ENCODE measurements at places on chromosomes 1 and 21. TPM values are rescaled to one million over a fixed set of nuclear protein-coding genes. Genes with fewer than 3 reads are reported as not detected.

GRCh38 chr1:20010016-20010415 lies 30.6 kb upstream of the PLA2G2A start:
- no peak for DNase-seq
- no peaks in the 10 kb centered on the region for H3K27me3 ChIP-seq
- no peaks in the 10 kb centered on the region for H3K36me3 ChIP-seq
- H3K4me3 ChIP-seq: no peak overlapping the region

DNA sequence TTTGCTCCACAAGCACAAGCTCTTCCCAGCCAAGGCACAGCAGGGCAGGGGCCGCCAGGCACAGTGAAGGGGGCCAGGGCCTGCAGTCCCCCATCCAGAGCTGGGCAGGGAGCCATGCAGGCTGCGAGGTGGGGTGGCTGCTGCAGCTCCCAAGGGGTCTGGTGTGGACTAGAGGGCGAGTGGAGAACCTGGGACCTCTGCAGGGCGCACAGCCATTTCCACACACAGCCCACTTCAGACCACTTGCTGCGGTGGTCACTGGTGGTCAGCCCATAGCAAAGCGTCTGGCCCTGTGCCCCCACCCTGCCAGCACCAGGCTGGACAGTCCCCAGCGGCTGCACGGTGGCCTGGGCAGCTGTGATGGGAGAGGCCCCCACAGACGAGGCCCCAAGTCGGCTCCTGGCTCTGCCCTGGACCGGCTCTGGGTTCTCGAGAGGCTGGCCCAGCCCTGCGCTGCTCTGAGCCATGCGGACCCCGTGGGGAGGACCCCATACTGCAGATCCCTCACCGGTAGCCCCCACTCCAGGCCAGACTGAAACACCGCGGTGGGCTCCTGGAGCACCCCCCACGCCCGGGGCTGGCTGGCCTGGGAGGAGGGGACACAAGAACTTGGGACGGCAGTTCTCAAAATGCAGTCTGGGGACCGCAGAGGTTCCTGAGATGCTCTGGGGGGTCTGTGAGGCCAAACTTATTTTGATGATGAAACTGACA lies 47.1 kb upstream of the COL6A2 start:
- H3K27me3 ChIP-seq: peaks cover 2% of the 10 kb centered on the region
- DNase-seq: no peak
- H3K4me3 ChIP-seq: no peak overlapping the region
- H3K36me3 ChIP-seq: no peaks in the 10 kb centered on the region

- DNase-seq: no peak
- H3K36me3 ChIP-seq: no peaks in the 10 kb centered on the region
- peak overlapping the region; percentile 92 for H3K4me3 ChIP-seq
- no peaks in the 10 kb centered on the region for H3K27me3 ChIP-seq
Measured at GRCh38 chr1:19644681-19645410, 735 bp downstream of the NBL1 start.

The FCRL6 gene
- total RNA-seq: 2.8 TPM

The CTSK gene
- total RNA-seq: 590 TPM

The RGSL1 gene
- not detected for total RNA-seq
